ENCODE measurements at places on chromosomes 3 and 15. TPM values are rescaled to one million over a fixed set of nuclear protein-coding genes. Genes with fewer than 3 reads are reported as not detected.

ZNF80 gene
- total RNA-seq: 0.62 TPM

ZPLD1 gene
- total RNA-seq: 0.28 TPM

PAQR5 gene
- total RNA-seq: 0.17 TPM

RTP4 gene
- 2.7 TPM for total RNA-seq

OR5K2 gene
- total RNA-seq: not detected

LRRN1 gene
- total RNA-seq: 11.0 TPM

AADACL2 gene
- not detected for total RNA-seq

ZNF860 gene
- total RNA-seq: 4.4 TPM

MEX3B gene
- 0.73 TPM for total RNA-seq

SNRPA1 gene
- total RNA-seq: 55.3 TPM

CHRM5 gene
- total RNA-seq: not detected

PBRM1 gene
- total RNA-seq: 72.5 TPM

ALDH1A2 gene
- 8.2 TPM for total RNA-seq

KBTBD12 gene
- 1.2 TPM for total RNA-seq

RHCG gene
- total RNA-seq: 1.0 TPM

GOLGA6L10 gene
- 0.36 TPM for total RNA-seq

IL12A gene
- total RNA-seq: 1.3 TPM

WNT5A gene
- total RNA-seq: 9.5 TPM

TEX55 gene
- total RNA-seq: not detected

CD200 gene
- 5.2 TPM for total RNA-seq

RLBP1 gene
- total RNA-seq: not detected

COLQ gene
- total RNA-seq: 0.87 TPM

TAMM41 gene
- total RNA-seq: 18.8 TPM

SLC24A5 gene
- total RNA-seq: not detected
